ENCODE measurements at places on chromosomes 3 and 15.

DNA sequence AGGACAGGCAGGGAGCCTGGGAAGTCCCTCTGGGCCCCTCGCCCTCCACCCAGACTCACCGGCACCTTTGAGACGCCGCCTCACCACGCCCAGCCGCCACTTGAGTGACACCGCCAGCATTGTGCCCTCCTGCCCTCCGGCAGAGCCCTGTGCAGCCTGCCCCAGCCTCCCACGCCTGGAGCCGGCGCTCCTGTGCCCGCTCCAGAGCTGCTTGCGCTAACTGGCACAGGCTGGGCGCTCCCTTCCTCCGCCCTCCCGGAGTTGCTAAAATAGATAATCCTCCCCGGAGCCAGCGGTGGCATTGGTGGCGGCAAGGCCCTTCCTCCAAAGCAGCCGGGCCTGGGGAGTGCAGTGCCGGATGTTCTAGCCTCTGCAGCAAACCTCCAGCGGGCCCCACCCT lies 15.7 kb upstream of the GRIP2 start:
- DNase-seq, result no peak

DNA sequence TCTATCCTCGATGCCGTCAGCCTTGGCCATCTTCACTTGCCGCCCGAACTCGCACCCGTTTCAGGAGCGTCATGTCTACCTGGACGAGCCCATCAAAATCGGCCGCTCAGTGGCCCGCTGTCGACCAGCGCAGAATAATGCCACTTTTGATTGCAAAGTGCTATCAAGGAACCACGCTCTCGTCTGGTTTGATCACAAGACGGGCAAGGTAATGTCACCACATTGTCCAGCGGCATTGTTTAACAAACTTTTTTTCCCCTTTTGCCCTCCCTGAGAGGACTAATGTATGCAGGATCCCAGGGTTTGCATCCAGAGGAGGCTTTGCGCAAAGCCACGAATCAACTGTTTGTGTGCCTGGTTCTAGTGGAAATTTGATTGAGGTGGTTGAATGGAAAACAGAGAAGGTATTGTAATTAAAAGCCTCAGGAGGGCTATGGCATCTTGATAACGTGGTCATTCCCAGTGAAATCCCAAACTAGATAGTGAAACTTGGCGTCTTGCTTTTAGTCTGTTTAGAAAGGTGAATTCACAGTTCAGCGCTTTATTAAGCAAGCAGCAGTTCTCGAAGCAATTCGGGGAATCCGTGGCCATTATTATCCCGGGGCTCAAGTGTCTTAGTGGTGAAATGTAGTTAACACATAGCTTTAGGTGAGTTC lies 1.7 kb downstream of the SLMAP start:
- DNase-seq, result no peak

DNA sequence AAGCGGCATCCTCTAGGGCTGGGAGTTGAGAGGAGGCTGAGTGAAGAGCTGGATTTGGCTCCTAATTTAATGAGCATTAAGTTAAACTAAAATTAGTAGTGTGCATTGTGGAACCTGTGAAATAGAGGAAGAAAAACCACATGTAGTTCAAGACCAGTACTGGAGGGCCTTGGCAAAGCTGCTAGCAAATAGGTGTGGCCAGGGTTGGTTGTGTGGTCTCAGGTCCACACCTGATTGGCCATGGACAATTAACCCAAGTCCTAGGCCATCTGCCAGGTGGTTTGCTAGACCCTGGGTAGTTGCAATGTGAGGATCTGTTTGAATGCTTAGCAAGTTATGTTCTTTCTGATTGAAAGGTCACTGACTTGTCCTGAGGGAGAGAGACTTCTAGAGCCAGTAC lies 275.5 kb downstream of the PDCD6IP start:
- DNase-seq, result no peak

GRCh38 chr15:92906020-92906419 lies 5.9 kb downstream of the CHD2 start:
- DNase-seq, result no peak

DNA sequence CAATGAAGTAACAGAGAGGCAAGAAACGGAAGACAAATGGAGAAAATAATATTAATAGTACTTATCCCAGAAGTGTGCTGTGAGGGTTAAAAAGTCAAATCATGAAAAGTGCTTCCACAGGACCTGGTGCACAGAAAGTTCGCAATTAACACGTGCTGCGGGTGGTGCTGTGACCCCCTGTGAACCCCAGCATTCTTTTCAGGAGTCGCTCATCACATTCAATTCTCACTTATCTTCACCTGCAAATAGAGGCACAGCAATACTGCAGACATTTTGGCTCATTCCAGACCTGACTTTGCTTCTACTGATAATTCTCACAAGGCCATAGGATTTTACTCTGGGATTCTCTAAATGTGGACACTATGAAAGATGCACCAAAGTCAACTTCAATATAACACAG lies 584.4 kb downstream of the GRM7 start:
- no peak for DNase-seq

DNA sequence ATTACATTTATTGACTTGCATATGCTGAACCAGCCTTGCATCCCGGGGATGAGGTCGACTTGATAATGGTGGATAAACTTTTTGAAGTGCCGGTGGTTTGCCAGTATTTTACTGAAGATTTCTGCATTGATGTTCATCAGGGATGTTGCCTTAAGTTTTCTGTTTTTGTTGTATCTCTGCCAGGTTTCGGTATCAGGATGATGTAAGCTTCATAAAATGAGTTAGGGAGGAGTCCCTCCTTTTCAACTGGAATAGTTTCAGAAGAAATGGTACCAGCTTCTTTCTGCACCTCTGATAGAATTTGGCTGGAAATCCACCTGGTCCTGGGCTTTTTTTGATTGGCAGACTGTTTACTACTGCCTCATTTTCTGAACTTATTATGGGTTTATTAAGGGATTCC lies 250.8 kb downstream of the TBC1D5 start:
- DNase-seq, result no peak

GRCh38 chr3:5616873-5617272 lies 429.4 kb downstream of the EDEM1 start:
- no peak for DNase-seq

DNA sequence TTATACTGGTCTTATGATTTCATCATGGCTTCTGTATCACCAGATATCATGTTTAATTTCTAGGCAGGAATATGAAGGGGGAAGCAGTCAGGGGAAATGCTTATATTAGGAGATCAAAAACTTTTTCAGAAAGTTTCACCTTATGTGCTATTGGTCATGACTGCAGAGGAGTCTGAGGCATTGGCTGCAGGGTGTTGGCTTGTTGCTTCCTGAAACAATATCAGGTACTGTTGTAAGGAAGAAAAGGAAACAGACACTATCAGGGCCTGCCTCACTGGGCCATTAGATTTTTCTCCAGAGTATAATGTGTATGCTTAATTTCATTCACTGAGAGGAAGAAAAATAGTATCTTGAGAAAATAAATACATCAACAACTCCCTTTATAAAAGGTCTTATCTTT lies 34.7 kb downstream of the LEKR1 start:
- no peak for DNase-seq

DNA sequence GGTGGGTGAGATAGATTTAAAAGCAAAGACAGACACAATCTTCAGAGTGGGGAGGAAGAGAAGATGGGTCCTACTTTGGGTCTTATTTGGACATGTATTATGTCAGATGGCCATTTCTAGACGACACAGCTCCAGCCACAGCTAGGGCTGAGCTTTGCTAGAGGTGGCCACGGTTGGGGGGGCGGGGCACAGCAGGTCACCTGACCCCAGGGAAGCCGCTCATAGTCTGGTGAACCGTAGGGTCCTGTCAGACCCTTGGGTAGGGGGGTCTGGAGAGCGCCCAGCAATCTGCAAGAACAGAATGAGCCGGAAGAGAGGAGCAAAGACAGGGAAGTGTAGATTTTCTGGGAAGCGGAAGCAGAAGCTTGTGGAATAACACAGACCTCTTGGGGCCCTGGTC lies 6.6 kb downstream of the EPB42 start:
- no peak for DNase-seq

DNA sequence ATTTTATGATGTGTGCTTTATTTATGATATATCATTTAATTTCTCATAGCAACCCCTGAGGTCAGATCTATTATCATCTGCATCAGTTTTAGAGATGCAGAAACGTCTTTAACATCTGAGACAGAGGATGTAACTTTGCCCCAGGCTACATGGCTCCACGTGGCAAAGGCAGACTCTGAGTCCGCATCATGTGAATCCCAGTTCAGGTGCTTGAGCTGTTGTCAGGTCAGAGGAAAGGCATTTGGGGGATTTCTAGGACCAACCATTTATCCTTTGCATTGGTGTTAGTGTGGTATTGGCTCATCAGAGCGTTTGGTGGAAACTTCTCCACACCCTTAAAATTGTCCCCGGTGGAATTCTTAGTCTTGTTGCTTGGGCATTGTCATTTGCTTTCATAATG lies 10.8 kb downstream of the CACNA2D3 start:
- DNase-seq, result no peak

DNA sequence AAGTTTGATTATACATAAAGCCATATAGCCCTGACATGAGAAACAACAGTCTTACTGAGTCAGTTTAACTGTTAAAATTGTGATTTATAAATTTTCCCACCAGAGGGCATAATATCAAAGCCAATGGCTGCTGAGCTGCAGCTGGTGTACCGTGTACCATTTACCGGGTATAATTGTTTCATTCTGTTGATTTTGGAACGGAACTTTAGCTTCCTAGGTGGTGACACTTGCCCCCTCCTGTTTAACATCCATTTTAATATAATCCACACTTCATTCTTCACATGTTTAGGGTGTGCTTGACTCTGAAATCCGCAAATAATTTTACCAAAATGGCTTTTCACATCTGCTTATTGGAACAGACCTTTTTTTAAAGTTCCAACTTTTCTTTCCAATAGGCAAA lies 72.8 kb downstream of the SLC9A9 start:
- no peak for DNase-seq

DNA sequence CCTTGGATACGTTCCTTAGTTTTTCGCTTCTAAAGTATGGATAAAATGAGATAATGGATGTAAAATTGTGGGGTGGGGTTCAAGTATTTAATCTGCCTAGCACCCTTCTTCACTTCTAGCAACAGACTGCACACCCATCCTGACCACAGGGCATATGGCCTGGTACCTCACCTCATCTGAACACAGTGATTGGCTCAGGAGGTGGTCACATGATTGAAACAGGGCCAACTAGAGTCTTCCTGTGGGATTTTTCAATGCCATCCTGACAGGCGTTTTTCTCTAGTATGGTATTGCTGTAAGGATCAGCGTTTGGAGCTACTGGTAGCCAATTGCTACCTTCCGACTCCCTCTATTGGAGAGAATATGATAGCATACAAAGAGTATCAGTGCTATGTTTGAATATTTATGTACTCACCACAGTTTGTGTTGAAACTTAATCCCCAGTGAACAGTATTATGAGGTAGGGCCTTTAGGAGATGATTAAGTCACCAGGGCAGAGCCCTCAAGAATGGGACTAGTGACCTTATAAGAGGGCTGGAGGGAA lies 172.2 kb downstream of the PPM1L start:
- no peak for DNase-seq

- no peak for DNase-seq
Observed at GRCh38 chr15:91867581-91868026, 14.1 kb downstream of the SLCO3A1 start.

GRCh38 chr3:101615525-101615924 lies 41.5 kb downstream of the PCNP start:
- no peak for DNase-seq

GRCh38 chr3:160677459-160677881 lies 510 bp downstream of the ARL14 start:
- DNase-seq, result no peak

GRCh38 chr15:48765022-48765421 lies 45.8 kb downstream of the CEP152 start:
- no peak for DNase-seq

DNA sequence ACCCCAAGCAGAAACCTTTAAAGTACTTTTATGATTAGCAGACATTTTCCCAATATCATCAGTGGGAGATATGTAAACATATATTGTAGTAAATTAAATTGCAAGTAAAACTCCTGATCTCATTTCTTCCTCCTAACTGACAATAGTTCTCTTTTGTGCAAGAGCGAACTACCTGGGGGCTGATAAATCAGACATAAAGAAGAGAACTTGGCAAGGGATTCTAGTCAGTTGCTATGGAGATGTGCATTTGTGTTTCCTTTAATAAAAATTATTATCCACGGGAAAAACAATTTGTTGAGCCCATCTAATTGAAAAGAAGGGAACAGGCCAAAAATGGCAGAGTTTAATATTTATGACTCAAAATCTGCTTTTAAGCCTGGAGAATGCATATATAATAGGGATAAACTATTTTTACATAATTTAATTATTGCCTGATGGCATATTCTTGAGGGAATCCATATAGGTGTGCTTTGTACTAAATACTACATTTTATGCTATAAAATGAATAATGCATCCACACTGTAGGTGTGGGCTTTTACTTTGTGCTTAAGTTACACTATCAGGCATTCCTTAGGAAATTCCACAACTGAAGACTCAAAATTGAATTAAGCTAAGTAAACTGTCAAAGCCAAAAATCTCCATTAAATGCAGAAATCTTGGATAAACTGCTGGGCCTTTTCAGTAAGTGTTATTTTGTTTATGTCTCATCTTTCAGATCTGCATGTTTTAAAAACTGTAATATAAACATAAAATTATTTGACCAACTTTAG lies 258.1 kb downstream of the ERC2 start:
- no peak for DNase-seq

DNA sequence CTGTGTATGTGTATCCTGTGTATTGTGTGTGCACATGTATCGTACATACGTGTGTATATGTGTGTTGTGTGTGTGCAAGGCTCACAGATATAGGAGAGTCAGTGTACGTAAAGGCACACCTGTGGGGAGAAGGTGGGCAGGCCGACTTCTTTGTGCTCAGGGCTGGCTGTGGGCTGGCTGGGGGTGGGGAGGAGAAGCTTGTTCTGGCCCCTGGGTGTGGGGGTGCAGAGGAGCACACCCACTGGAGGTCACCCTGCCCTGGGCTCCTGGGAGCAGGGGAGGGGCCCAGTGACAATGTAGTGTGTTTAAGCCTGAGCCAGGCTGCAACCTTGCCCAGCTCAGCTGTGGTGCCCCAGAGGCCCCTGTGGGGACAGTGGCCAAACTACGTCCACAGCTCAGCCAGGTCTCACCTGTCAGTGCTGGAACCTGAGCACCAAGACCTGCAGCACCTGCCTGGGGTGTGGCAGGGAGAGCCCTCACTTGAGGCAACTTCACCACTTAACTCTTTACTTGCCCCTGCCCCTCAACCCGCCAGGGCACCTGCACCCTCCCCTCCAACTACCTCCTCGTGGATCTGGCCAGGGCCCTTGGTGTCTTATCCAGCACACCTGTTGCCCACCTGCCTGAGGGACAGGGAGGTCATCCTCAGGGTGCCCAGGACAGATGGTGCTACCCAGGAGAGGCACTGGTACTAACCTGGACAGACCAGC lies 2.6 kb upstream of the HHATL start:
- no peak for DNase-seq

All from activated naive CD4-positive, alpha-beta T cell treated with Interleukin-2 at 50 U/mL for 16 hours (primary cell).